Thoracic aorta (tissue), 2 donors: ENCODE measurements at places on chromosomes 6 and 20.

- no peak for DNase-seq
These were observed 740.1 kb downstream of the QKI start for GRCh38 chr6:164154588-164154987.

- no peak for DNase-seq
These were observed 75.1 kb downstream of the PPP1R3G start for GRCh38 chr6:5160206-5160605.

- DNase-seq = no peak
These were observed 58.3 kb upstream of the HFE start for GRCh38 chr6:26028746-26029569.

DNA sequence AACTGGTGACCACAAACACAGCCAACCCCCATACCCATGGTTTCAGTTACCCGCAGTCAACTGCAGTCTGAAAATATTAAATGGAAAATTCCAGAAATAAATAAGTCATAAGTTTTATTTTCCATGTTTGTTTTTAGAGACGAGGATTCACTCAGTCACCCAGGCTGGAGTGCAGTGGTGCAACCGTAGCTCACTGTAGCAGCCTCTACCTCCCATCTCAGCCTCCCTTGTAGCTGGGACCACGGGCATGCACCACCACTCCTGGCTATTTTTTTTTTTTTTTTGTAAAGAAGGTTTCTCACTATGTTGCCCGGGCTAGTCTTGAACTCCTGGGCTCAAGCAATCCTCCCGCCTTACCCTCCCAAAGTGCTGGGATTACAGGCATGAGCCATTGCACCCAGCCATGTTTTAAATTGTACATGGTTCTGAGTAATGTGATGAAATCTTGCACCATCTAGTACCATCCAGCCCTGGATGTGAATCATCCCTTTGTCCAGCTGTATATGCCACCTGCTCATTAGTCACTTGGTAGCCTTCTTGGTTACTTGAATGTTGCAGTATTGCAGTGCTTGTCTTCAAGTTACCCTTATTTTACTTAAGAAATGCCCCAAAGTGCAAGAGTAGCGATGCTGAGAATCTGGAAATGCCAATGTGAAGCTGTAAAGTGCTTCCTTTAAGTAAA, 14.5 kb downstream of the CSNK2A1 start:
- DNase-seq = no peak

DNA sequence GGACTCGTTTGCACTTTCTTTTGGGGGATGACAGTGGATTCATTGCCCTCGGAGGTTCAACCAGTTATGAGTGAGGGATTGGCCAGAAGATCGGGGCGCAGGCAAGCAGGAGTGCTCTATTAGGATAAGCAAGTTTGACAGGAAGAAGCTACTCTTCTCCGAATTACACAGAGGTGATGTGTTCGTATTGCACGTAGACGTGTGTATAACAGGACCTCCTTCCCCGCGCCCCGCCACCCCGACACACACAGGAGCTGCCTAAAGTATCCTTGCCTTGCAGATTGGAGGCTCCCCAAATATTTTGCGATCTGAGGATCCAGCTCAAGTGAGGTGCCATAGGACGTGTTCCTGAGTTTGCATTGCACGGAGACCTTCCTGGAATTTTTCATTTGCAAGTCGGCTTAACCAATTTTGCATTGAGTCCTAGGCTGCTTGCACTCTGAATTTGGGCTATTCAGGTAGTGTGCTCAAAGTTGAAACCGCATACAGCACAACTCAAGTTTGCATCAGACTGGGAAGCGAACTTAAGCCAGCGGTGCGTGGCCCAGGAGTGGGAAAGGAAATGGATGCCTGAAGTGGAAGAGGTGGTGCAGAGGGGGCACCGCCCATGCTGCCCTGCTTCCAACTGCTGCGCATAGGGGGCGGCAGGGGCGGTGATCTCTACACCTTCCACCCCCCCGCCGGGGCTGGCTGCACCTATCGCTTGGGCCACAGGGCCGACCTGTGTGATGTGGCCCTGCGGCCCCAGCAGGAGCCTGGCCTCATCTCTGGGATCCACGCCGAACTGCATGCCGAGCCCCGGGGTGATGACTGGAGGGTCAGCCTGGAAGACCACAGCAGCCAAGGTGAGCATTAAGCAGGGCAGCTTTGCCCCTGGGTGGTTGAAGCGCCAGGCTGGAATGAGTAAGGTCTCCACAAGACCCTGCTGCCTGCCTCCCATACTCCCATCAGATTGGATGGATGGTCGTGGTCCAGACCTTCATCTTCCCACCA, 770 bp downstream of the TCF19 start:
- no peak for DNase-seq
